ENCODE measurements at places on chromosomes 7 and 10.

- DNase-seq: no peak
These were observed 40.5 kb downstream of the ITIH5 start for GRCh38 chr10:7626283-7626682.

GRCh38 chr10:13051126-13051694, 48.8 kb upstream of the OPTN start:
- no peak for DNase-seq

- DNase-seq: peak; percentile 65
These were observed 14.8 kb downstream of the ZNF33A start for GRCh38 chr10:38025283-38025682.

- peak; percentile 15 for DNase-seq
These were observed 1.3 kb upstream of the SP4 start for GRCh38 chr7:21426286-21427181.

GRCh38 chr7:158416283-158416933, 171.2 kb downstream of the PTPRN2 start:
- DNase-seq: no peak

- DNase-seq: no peak
These were observed 7.3 kb upstream of the CRPPA start for GRCh38 chr7:16428672-16429071.

GRCh38 chr10:70843333-70843732, 27.6 kb downstream of the SGPL1 start:
- DNase-seq: no peak

DNA sequence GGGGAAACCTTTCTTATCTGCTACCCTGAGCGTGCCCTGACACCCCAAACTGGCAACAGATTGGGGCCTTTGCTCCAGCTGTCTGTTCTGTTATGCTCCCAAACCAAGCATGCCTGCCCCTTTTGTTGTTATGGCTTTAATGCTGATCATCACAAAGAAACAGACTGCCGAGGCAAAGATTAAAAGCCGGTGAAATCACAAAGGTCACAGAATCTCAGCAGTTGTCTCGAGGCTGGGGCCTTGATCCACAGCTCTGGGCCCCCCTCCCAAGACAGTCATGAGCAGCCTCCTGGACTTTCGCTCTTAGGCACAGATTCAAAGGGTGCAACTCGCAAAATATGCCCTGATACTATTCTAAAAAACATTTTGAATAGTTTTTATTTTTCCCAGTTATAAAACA, 65.6 kb downstream of the STRA8 start:
- no peak for DNase-seq

- peak; percentile 79 for DNase-seq
These were observed 95.5 kb downstream of the CUL2 start for GRCh38 chr10:34994565-34995142.

- no peak for DNase-seq
These were observed 1051.1 kb upstream of the AUTS2 start for GRCh38 chr7:68547181-68547580.

GRCh38 chr10:60410970-60411369, 21.3 kb upstream of the ANK3 start:
- no peak for DNase-seq
